ENCODE measurements at places on chromosomes 7 and 10. TPM values are rescaled to one million over a fixed set of nuclear protein-coding genes. Genes with fewer than 3 reads are reported as not detected.

The DGKB gene
- total RNA-seq, result 0.52 TPM

The ADCYAP1R1 gene
- total RNA-seq, result 1.8 TPM

The LRRC17 gene
- total RNA-seq, result 1.0 TPM

The ITIH2 gene
- total RNA-seq, result not detected

The CNNM1 gene
- 0.66 TPM for total RNA-seq

The LIPJ gene
- not detected for total RNA-seq

Measured in H7 (cell line).